ENCODE measurements at places on chromosomes 1 and 21. TPM values are rescaled to one million over a fixed set of nuclear protein-coding genes. Genes with fewer than 3 reads are reported as not detected.

The NDUFV3 gene
- total RNA-seq, result 40.5 TPM

The C21orf58 gene
- 26.4 TPM for total RNA-seq

The OR2AK2 gene
- total RNA-seq, result not detected

The KANK4 gene
- total RNA-seq, result 0.33 TPM

The WDR77 gene
- 175 TPM for total RNA-seq

The PDZK1IP1 gene
- not detected for total RNA-seq

The SPRR1B gene
- not detected for total RNA-seq

- no peak for DNase-seq
Measured at GRCh38 chr1:194071205-194071604, 884.8 kb upstream of the B3GALT2 start.

- DNase-seq, result no peak
Measured at GRCh38 chr1:201683397-201683796, 144.5 kb downstream of the NAV1 start.

DNA sequence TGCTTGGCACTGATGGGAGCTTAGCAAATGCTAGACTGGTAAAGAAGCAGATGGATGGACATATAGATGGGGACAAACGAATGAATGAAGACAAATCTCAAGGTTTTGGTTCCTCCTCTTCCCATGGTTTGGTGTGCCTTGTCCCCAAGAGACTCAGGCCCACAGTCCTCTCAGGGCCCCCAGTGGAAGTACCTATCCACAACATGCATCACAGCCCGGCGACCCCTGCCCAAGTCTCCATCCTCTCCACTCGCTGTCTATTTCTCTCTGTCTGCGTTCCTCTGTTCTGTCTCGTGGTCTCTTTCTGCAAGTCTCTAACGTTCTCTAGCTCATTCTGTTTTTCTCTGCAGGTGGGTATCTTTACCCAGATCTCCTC lies 85.8 kb downstream of the GLIS1 start:
- DNase-seq, result peak; percentile 43

DNA sequence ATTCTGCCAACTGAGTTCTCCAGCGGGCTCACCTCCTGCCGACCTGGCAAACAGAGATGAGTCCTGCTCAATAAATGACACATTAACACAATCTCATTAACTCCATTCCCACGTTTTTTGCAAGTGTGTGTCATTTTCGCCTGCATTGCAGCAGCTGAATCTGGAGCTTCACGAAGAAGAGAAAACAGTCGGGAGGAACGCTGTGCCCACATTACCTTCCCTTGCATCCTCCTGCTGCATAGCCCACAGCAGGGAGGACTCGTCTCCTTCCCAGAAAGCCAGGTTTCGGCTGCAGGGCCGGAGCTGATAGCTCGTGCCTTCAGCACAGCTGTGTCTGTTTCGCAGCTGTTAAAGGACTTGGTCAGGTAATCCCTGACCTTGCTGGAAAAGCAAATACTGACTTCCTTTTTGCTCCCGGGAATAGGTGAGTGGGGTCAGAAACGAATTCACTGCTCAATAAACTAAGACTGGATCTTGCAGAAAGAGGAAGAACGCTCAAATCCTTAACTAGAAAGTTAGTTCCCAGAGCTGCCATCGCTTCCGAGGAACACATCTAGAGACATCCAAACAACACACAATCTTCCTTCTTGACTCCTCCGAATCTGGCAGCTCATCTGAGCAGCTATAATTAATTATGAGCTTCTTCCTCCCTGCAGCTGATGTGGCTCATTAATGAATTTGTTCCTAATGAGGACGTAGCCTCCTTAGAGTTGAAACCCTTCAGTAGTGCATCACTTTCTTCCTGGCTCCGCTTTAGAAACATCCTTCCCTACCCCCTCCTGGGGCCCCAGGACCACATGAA lies 33.0 kb downstream of the KANK4 start:
- no peak for DNase-seq

DNA sequence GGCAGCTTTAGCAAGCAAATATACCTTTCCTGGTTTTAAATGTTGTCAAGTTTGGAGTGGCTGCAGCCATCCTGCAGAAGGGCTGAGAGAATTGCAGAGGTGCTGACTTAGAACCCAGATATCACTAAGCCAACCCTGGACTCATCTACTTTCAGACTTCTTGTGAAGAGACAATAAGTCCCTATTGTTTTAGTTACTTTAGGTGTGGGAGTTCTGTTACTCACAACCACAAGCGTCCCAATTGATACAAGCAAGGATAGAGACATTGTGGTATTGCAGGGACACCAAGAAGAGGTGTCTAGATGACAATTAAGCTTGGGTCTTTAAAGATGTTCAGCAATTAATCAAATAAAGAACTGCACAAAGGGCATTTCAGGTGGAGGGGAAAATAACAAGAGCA lies 8.8 kb upstream of the ETV3 start:
- DNase-seq, result no peak

All from H7 (cell line).